ENCODE measurements at places on chromosomes 1 and 21.

DNA sequence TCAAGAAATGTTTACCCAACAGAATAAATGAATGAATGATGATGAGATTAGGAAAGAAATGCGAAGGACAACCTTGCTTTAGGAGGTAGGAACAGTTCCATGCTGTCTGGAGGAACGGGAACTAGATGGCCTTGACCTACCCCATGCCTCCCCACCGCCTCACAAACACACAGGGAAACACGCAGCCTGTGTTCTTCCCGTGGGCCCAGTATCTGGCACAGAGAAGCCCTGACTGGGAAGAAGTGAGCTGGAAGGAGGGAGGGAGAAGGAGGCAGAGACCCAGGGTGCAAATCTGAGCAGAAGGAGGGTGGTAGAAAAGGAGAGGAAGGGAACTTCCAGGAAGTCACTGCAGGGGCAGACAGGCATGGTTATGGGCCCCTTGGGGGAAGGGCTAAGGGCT lies 3.5 kb upstream of the ADORA1 start:
- DNase-seq = no peak

DNA sequence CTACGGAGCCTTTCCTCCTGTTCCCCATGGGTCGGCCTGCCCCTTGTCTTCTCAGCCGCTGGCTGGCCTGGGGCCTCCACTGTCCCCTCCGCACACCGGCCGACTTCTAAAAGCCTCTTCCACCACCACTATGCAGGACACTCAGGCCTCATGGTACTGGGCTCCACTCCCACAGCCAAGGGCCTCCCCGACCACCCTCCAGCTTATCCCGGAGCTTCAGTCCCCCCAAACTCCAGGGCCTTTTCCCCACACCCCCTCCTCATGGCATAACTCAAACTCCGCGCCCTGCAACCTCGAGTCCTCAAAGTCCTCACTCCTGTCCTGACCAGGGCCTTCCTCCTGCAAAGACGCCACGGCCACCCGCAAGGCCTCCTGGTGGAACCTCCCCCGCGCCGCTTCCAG lies 2.0 kb downstream of the LRRC41 start:
- no peak for DNase-seq

GRCh38 chr1:200670242-200671118 lies 773 bp upstream of the DDX59 start:
- DNase-seq = peak; percentile 44

GRCh38 chr21:37425001-37425400 lies 58.4 kb downstream of the DYRK1A start:
- no peak for DNase-seq

GRCh38 chr1:25806418-25806817 lies 6.4 kb downstream of the SELENON start:
- DNase-seq = no peak

- no peak for DNase-seq
Measured at GRCh38 chr1:231706934-231707333, 80.3 kb downstream of the DISC1 start.

- no peak for DNase-seq
Measured at GRCh38 chr1:185668013-185668412, 66.2 kb upstream of the HMCN1 start.

GRCh38 chr1:58003059-58003458 lies 543.5 kb downstream of the OMA1 start:
- no peak for DNase-seq

- no peak for DNase-seq
Measured at GRCh38 chr1:237258871-237259270, 216.9 kb downstream of the RYR2 start.

DNA sequence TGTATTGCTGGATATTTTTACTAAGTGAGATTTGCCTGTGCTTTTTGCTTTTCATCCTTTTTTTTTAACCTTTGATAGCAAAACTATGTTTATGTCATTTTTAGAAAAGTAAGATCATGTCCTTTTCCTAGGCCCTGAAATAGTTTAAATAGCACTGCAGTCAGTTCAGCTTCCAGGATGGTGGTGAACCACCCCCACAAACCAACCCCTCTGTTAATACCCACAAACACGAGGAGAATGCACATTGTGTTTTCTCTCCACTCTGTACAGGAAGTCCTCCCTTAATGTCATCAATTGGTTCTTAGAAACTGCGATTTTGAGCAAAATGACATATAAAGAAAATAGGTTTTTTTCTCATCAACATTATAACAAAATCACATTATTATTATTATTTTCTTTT lies 117.7 kb upstream of the DSCAM start:
- no peak for DNase-seq

DNA sequence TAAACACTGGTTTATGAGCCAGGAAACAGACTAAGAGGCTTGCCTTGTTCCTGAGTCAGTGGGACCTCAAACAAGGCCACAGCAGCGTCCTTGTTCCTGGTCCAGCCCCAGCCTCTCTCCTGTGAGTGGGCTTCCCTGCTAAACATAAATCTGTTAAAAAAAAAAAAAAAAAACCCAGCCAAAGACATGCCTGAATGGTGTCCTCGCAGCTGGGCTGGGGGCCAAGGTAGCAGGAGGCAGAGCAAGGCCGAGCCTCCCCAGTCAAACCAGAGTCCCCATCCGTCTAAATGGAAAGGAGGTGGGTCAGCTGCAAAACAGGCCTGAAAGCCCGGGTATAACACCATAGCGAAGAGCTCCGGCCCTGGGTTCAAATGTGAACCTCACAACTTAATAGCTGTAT lies 18.1 kb upstream of the IFFO2 start:
- DNase-seq = no peak

- no peak for DNase-seq
Measured at GRCh38 chr1:183144752-183145151, 41.3 kb upstream of the LAMC2 start.

- no peak for DNase-seq
Measured at GRCh38 chr1:177146499-177146898, 18.0 kb downstream of the ASTN1 start.

- no peak for DNase-seq
Measured at GRCh38 chr1:13505020-13505419, 8.8 kb downstream of the LRRC38 start.

GRCh38 chr1:163346326-163346870 lies 24.6 kb downstream of the NUF2 start:
- no peak for DNase-seq

DNA sequence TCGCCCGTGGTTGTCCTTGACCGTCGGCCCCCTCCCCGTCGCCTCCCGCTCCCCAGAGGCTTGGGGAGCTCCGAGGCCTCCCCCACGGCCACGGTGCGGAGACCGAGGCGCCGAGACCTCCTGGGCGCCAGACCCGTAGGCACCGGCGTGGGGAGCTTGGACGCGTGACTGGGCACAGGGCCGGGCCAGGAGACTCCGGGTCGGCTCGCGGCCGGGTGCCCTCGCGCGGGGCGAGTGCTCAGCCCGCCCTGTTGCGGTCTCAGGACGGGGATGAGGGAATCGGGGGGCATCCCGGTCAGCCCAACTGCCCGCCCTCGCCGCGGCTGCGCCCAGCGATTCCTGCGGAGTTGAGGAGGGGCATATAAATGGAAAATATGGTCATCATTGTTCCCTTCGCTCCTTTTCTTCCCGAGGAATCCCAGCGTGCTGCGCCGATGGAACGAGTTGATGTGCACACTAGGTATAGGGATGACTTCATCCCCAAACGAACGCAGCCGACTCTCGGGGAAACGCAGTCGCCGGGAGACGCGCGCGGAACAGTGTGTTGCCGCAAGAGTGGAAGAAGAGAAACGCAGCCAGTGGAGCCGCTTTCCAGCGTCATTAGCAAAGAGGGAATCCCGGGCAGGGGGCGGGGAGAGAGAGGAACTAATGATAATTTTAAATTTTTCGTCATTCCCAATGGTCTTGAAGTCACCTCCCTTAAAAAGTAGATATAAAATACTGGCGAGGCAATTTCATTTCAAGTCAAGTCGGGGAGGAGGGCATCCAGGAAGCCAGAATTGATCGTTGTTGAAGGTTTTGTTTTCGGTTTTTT lies 747 bp upstream of the ENAH start:
- DNase-seq = peak; percentile 38

DNA sequence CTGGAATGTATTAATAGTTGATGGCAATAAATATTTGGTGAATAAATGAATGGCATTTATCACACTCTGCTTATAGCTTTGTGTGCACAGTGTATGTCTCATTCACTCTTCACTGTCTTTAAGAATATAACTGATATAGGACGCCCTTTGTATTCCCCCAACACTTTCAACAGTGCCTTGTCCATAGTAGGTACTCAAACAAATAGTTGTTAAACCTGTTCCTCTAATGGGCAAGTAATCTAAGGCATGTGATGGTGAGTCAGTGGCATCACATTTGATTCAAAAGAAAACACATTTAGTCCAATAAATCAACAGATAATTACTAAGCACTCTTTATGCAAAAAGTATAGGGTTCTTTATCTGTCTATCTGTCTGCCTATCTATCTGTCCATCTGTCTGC lies 11.2 kb upstream of the RXRG start:
- no peak for DNase-seq

DNA sequence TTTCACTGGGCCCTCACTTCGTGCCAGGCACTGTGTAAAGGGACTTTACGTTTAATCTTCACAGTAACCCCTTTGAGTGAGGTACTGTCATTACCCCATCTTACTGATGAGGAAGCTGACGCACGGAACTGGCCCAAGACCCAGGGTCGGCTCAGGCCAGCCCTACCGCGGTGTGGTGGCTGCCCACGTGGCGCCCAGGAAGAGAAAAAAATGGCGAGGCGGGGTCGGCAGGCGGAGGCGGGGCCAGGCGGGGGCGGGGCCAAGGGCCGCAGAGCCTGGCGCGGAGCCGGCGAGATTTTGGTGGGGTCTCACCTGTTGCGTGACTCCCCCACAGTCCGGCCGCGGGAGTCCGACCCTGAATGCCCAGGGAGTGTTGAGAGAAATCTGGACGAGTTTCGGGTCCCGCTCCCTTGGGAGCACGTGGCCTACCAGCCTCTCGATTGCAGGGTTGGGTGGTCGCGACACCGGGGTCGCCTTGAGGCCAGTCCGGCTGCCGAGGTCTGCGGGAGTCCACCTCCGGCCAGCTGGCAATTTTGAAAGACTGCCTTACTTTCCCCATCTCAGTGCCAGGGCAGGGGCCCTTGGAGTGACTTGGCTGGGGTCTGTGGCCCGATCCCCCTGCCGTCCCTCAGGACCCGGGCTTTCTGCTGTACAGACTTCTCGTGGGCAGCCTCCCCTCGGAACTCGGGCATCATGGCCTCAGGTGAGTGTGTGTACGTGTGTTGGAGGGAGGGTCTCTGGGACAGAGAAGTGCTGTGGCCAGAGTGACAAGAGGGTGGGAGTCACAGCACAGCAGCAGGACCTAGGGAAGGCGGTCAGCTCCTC lies at the start of the genes AMPD2 and GNAT2:
Gene AMPD2 (plus strand): TSS at position 262 of the 825 bp plus-strand sequence. CDS start 1,339 bp downstream, outside the sequence.
Gene GNAT2 (minus strand): TSS at position 41 of the 825 bp plus-strand sequence. CDS start 6,746 bp downstream, outside the sequence.
- DNase-seq = peak; percentile 45

DNA sequence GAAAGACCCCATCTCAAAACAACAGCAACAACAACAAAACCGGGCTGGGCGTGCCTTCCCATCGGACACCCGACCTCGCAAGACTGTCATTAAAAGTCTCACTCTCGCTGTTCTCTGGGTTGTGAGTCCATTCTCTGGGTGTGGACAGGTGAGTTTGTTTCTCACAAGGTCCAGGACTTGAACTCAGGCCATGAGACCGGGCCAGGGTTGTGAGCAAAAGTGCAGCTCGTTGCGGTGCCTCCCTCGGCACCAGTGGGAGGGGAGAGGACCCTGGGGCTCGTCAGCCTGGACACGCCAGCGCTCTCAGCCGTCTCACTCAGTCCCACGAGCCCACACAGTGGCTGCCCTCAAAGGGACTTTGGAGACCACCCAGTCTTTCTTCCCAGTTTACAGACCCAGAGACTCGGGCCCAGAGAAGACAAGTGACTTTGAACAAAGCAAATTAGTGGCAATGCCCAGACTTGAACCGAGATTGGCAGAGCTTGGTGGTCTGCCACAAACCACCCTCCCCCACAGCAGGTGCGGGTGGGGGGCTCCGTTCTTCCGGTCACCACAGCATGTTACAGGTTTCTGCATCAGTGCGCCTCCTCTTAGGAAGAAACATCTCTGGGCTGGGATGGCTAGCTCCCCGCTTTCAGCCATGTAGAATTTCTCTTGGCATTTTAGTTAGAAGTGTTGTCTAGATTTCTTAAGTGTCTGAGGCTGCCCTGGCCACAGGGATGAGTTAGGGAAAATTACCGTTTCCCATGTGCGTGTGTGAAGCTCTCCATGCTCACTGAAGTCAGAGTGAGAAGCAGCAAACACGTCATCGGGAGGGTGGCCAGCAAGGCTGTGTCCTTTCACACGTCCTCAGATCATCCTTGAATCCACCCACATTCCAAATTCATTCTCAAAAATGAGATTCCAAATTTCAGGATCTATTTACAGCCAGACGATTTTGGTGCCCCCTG lies 28.3 kb downstream of the LRRC3 start:
- no peak for DNase-seq

- DNase-seq = peak; percentile 48
Measured at GRCh38 chr1:51570063-51570710, 46.7 kb upstream of the OSBPL9 start.
